ENCODE measurements at places on chromosomes 2 and 18.
A peak's percentile ranks its signal among the peaks of the same experiment; 100 is the strongest.

GRCh38 chr18:76619621-76620315 is 124.7 kb upstream of the ZNF516 start:
- peak; percentile 65 for DNase-seq

DNA sequence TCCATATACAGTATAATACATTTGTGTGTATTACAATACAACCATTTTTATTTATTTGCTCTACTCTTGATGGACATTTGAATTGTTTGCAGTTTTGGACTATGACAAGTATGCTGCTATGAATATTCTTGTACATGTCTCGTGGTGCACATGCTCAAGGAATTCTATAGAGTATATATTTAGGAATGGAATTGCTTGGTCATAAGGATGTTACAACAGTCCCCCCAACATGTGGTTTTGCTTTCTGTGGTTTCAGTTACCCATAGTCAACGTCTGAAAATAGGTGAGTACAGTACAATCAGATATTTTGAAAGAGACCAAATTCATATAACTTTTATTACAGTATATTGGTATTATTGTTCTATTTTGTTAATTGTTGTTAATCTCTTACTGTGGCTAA is 24.1 kb upstream of the PLEKHM3 start:
- no peak for DNase-seq

- DNase-seq, result no peak
Observed at GRCh38 chr2:171098607-171099006, 62.1 kb downstream of the TLK1 start.

GRCh38 chr2:222569826-222570225 is 86.1 kb downstream of the FARSB start:
- peak; percentile 71 for DNase-seq

GRCh38 chr2:16293398-16293797 is 353.0 kb downstream of the MYCN start:
- DNase-seq, result no peak

DNA sequence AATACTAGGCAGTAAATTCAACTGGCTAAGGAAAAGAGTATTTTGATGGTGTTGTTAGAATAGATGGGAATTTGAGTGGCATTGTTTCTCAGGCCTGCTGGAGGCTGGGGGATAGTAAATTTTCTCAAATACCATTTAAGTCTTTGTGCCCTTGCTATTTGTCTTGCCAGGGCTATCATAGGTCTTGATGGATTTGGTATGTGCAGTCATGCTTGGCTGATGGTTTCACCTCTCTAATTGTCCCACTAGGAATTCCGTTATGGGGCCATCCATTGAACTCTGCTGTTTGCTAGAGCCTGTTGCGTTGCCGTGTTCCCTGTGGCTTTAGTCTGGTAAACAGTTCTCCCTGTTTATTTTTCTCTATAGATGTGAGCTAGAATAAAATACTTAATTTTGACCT is 438.1 kb upstream of the FAM98A start:
- DNase-seq, result no peak

GRCh38 chr2:124836416-124836815 is 811.3 kb downstream of the CNTNAP5 start:
- DNase-seq, result no peak

DNA sequence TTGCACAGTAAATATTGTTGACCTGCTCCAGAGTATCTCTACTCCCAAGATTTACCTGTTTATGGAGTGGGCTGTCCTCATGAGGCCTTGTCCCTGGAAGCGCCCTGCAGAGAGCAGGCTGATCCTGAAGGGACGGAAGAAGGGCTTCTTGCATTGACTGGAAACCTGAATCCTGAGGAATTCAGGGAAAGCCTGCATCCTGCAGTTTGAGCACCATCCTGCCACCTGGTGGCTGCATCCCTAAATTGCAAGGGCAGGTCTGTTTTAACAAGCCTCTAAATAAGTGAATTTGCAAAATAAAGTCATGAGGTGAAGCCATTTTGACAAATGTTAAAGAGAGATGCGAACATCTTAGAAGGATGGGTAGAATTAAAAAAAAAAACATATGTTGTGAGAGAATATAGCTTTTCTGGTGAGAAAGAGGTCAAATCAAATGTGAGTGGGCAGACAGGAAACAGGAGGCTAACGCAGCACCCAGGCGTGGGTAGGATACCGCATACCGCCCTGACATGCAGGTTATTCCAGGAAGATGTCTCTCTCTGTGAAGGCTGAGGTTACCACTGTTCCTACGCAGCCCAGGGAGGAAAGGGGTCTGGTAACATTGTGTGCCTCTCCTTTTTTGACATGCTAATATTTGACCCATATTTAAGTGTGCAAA is 754.9 kb downstream of the RNF144A start:
- peak; percentile 68 for DNase-seq

GRCh38 chr2:95024371-95024770 is 1.1 kb upstream of the MAL start:
- no peak for DNase-seq

GRCh38 chr2:187174582-187174981 is 273.5 kb downstream of the CALCRL start:
- peak; percentile 6 for DNase-seq

- peak; percentile 15 for DNase-seq
Observed at GRCh38 chr2:147374423-147374811, 470.4 kb upstream of the ACVR2A start.

DNA sequence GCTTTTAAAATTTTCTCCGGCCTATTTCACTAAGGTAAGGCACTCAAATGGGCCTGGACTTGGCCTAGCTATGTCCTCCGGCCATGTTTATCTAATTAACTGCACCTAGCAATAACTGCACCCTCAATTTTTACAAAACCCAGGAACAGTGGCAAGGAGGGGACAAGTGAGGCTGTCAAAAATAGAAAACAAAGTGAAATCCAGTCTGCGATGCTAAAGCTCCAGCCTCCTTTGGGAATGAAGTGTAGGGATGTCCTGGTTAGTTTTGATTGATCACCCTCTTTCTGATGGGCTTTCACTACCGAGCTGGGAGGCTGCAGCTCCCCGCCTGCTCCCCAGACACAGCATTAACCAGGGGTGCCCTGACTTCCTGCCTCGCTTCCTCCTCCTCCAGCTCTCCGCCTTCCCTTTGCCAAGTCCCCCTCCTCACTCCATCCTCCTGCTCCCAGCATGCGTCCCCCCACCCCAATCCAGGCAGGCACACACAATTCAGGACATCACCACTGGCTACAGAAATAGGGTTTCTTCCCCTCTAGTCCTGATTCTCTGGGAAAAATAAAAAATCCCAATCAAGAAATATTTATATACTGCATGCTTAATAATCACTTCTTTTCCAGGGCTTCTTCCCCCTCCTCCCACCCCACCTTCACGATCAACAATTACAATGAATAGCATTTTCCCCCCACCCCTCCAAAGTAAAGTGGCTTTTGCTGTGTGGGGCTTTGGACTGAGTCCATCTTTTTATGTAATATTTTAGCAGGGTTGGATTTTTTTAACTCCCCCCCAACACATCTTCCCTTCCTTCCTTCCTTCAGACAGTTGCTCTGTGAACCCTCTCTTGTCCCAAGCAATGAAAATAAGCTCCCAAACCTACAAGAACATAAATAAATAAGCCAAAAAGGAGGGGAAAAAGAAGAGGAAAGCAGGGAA is 3.3 kb upstream of the POU3F3 start:
- DNase-seq, result no peak

GRCh38 chr18:79640875-79641274 is 38.7 kb upstream of the CTDP1 start:
- DNase-seq, result no peak

GRCh38 chr2:67649331-67650261 is 252.5 kb downstream of the ETAA1 start:
- DNase-seq, result peak; percentile 93
